Lower lobe of right lung (tissue), 2 donors: ENCODE measurements at places on chromosomes 5 and 9. TPM values are rescaled to one million over a fixed set of nuclear protein-coding genes. Genes with fewer than 3 reads are reported as not detected.

DNA sequence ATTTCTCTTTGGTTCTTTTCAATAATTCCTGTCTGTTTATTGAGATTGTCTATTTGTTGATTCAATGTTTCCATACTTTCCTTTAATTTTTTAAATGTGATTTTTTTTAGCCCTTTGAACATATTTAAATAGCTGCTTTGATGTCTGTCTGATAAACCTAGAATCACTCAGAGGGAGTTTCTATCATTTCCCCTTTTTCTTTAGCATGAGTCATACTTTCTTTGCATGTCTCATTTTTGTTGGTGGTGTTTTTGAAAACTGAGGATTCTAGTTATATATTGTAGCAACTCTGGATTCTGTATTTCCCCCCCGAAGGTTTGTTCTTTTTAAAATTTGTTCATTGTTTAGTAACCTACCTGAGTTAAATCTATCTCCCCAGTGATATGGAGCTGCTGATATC, 24.2 kb upstream of the ZNF618 start:
- no peaks in the 10 kb centered on the region for H3K27me3 ChIP-seq
- peaks cover 3% of the 10 kb centered on the region for H3K4me1 ChIP-seq
- H3K4me3 ChIP-seq: no peak overlapping the region
- no peaks in the 10 kb centered on the region for H3K36me3 ChIP-seq

DNA sequence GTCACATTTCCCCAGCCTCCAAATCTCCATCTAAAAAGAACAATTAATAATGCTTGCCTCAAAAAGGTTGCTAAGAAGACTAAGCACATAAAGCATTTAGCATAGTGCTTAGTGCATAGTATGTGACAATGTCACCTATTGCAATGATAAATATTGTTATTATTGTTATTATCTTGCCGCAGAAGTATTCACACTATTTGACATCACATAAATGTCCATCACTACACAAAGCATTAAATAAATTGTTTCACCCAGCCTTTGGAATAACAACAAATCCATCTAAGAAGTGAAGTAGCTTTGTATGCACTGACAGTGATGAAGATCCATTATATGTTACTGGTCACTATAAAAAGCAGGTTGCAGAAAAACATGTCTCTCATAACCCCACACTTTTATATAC, 2263.9 kb upstream of the WWC1 start:
- no peaks in the 10 kb centered on the region for H3K27me3 ChIP-seq
- no peaks in the 10 kb centered on the region for H3K4me1 ChIP-seq
- no peaks in the 10 kb centered on the region for H3K36me3 ChIP-seq
- no peak overlapping the region for H3K4me3 ChIP-seq
- DNase-seq: no peak

DNA sequence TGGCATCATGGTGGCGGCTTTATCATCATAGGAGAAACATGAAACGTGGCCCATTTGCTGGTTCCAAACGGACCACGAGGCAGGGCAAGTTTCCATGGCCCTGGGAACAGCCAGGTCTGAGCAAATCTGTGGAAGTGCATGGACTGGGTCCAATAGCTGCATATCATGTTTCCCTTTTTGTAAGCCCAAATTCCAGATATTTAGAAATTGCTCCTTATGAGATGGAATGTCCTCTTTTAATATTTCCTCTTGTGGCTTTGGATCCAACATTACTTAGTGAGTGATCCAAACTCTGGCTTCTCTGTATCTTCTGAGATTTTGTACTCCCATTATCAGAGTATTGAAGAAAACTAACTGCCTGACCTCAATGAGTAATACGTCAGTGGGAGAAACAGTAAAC, 79.8 kb upstream of the FBXL7 start:
- H3K36me3 ChIP-seq: no peaks in the 10 kb centered on the region
- H3K27ac ChIP-seq: no peak overlapping the region
- DNase-seq: no peak

- no peaks in the 10 kb centered on the region for H3K27me3 ChIP-seq
- H3K4me1 ChIP-seq: peaks cover 48% of the 10 kb centered on the region
- no peaks in the 10 kb centered on the region for H3K36me3 ChIP-seq
- H3K4me3 ChIP-seq: no peak overlapping the region
- DNase-seq: no peak
- no peak overlapping the region for H3K27ac ChIP-seq
These were observed 14.7 kb upstream of the NOTCH1 start for GRCh38 chr9:136560586-136560985.

- H3K4me3 ChIP-seq: no peak overlapping the region
- H3K36me3 ChIP-seq: no peaks in the 10 kb centered on the region
- peaks cover 6% of the 10 kb centered on the region for H3K4me1 ChIP-seq
- H3K27ac ChIP-seq: peak overlapping the region; percentile 70
These were observed 26.9 kb upstream of the EXOC3 start for GRCh38 chr5:415928-416635.

DNA sequence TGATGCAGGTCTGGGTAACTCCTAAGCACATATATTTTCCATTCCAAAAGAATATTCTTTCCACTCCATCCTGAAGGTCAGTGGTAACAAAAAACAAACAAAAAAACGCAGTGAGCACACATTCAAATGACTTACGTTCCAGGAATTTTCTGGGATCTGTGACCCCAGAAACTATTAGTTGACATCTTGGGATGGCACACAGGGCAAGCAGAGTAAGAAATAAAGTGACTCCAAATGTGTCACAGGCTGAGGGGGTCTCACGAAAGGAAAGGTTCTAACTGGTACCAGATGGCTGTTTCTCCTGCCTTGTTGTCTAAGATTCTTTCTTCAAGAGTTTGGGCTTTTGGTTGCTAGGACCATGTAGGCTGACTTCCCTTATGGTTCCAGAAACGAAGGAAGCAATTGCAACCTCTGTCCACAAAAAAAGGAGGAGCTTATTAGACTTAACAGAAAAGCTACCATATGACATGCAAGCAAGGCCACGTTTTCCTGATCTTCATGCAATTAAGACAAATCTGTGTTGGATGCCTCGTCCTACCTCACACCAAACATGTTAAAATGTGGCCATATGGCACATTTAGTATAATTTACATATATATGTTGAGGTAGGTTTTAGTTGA, 32.7 kb downstream of the PTGS1 start:
- no peak for DNase-seq
- no peaks in the 10 kb centered on the region for H3K27me3 ChIP-seq
- H3K4me1 ChIP-seq: no peaks in the 10 kb centered on the region
- no peak overlapping the region for H3K4me3 ChIP-seq
- H3K36me3 ChIP-seq: no peaks in the 10 kb centered on the region
- no peak overlapping the region for H3K27ac ChIP-seq

Gene ASPN
- total RNA-seq: 2.3 TPM
